Posterior vena cava (tissue), 2 donors: ENCODE measurements at places on chromosomes 7 and 10. TPM values are rescaled to one million over a fixed set of nuclear protein-coding genes. Genes with fewer than 3 reads are reported as not detected.

The TSPAN13 gene
- total RNA-seq, result 7.8 TPM

The ZPBP gene
- total RNA-seq, result not detected

The ZNF680 gene
- 22.3 TPM for total RNA-seq

The RP9 gene
- 10.9 TPM for total RNA-seq

The GPRIN2 gene
- not detected for total RNA-seq

The PLEKHS1 gene
- total RNA-seq, result not detected

The PIP gene
- total RNA-seq, result not detected

The PLEKHA8 gene
- total RNA-seq, result 13.0 TPM

DNA sequence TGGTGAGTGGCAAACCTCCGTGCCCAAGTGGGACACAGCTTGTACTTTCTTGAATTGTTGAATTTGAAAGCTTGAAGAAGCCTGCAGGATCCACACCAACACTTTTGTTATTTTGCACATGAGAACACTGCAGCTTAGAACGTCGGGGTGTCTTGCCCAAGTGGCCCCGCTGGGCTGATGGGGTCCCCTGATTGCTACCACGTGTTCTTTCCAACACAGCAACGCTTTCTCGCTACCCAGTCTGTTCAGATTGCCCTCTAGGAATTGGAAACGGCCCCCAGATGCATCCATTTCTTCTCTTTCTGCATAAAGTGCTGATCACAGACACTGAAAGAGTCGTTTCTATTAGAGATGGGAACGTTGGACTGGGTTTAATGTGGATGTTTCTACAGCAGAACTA, 268.5 kb downstream of the ADARB2 start:
- no peak for DNase-seq

GRCh38 chr7:128178611-128179010, 62.5 kb upstream of the LEP start:
- DNase-seq, result no peak

DNA sequence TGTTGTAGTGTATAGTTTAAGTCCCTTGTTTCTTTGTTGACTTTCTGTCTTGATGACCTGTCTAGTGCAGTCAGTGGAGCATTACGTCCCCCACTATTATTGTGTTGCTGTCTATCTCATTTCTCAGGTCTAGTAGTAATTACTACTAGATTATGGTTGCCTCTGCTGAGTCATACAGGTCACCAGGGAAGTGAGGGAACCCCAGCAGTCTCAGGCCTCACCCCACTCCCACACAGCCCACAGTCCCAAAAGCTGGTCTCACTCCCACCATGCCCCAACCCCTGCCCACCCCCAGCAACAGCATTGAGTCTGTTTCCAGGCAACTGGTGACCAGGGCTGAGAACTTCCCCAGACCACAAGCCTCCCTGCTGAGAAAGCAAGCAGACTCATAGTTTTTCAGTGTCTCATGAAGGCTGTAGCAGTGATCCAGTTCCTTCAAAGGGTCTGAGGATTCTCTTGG, 88.0 kb downstream of the PLXDC2 start:
- DNase-seq, result no peak

DNA sequence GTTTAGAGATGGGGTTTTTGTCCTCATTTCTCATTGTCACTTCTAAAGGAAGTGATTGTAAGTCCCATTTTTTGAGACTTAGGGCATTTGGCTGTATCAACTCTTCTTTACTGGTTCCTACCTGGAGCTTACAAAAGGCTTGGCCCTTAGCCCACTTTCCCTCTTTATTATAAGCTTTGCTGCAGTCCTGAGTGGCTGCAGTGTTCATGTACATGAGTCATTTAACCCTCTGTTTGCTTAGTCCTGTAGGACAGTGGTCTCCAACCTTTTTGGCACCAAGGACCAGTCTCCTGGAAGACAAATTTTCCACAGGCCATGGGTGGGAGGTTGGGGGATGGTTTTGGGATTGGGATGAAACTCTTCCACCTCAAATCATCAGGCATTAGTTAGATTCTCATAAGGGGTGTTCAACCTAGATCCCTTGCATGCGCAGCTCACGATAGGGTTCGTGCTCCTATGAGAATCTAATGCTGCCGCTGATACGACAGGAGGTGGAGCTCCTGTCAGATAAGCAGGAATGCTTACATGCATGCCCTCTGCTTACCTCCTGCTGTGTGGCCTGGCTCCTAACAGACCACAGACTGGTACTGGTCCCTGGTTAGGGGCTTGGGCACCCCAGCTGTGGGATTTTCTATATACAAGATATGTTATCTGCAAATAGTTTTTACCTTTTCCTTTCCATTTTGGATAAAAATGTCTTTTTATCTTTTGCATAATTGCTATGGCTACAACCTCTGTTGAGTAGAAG, 99.7 kb downstream of the CCSER2 start:
- no peak for DNase-seq

DNA sequence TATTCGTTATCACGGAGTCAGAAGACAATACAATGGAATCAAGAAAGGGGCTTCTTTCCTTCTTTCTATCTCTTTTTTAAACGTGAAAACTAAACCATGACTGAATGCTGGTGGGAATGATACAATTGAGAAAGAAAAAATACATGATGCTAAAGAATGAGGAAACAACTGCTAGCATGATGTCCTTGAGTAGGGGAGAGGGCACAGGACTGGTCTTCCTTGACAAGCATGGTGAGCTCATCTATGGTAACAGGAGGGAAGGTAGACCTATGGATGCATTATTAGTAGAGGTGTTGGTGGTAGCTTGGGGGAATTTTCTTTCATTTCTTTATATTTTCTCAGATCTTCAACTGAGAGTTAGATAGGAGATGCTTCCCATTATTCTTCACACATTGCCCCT, 88.9 kb upstream of the COL1A2 start:
- no peak for DNase-seq

DNA sequence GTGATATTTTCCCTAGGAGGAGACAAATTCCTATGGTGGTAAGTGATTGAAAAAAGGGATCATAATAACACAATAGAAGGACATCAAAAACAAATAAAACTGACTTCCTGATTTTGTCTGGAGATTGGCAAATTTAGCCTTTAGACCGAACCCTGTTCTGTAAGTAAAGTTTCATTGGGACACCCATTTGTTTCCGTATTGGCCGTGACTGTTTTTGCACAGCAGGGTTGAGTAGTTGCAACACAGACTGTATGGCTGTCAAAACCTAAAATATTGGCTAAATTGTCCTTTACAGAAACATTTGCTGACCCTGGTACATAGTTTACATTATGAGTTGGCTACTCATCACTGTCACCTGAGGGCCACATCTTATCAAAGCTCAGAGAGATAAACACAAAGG, 168.6 kb downstream of the PRKCQ start:
- no peak for DNase-seq

DNA sequence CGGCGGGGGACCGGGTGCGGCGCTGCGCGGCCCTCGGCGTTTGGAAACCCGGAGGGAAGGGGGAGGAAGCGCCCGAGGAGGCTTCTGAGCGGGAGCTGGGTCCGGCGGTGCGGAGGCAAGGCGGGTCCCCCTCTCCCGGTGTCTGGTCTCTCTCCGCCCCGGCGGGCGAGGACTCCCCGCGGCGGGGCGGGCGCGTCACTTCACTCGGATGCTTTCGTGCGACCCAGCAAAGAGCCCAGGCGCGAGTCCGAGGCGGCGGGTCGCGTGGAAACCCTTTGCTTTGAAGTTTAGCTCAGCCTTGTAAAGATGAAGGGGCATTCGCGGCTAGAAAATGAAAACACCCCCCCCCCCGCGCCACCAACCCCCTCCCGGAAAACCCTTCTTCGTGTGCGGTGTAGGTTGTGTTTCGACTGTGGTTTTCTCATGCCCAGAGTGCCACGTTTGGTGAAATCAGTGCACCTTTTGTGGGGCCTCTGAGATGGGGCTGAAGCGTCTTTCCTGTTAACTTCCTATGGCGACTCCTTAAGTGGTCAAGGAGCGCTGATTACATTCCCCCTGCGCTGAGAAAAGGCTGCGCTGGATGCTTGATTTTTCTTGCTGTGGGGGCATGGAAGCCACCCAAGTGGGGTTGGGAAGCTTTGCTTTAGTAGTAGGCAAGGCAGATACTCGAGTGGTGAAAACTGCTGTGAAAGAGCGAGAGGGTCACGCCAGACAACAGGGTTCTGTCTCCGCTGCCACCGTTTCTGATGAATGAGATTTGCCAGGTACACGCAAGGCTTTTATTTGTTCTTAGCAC, 876 bp downstream of the GNAI1 start:
- peak; percentile 85 for DNase-seq

- DNase-seq, result no peak
Observed at GRCh38 chr10:91289305-91289704, 68.8 kb downstream of the PCGF5 start.

- DNase-seq, result no peak
Observed at GRCh38 chr10:127739908-127740307, 2.9 kb downstream of the FOXI2 start.

- no peak for DNase-seq
Observed at GRCh38 chr7:18524248-18524647, 28.7 kb downstream of the HDAC9 start.

- no peak for DNase-seq
Observed at GRCh38 chr7:54841772-54842697, 83.0 kb upstream of the SEC61G start.

DNA sequence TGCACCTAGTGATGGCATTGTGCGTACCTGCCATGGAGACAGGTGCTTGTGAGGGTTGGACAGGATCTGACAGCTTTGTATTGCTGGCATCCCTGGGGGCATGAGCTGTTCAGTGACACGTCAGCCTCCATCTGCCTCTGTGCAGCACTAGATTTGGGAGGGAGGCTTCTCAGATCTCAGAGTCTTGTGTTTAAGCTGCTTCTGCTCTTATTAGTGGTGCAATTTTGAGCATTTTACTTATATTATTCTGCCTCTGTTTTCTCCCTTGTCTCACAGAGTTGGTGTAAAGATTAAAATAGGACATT, 5.1 kb downstream of the ARHGAP22 start:
- no peak for DNase-seq

- DNase-seq, result no peak
Observed at GRCh38 chr10:8404721-8405120, 350.2 kb downstream of the GATA3 start.

DNA sequence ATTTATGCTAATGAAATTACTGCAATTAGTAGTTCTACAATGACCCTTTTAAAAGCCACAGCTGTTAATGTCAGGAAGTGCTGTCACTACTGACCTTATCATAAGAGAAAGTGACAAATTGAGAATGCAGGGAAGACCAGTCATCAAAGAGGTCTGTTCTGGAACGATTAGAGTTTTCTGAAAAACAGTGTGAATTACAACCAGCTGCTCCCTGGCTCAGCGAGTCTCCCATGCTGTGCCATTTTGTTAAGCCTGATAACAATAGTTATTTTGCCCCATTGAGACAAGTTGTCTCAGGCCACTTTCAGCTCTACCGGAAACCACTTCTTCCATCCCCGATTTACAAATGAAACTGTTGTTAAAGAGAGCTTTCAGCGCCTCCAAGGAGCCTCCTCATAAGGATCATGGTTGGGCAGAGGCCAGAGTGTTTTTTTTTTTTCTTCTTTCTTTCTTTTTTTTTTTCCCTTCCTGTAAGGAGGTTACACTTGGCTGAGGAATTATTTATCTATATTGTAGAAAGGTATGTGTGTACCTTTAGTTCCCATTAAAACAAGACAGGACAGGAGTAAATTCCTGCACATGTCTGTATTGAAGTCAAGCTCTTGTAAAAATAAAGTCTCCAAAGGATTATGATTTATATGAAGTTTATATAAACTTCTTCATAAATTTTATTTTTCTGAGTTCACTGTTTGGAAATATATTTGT, 173.6 kb downstream of the CDCA7L start:
- DNase-seq, result no peak

DNA sequence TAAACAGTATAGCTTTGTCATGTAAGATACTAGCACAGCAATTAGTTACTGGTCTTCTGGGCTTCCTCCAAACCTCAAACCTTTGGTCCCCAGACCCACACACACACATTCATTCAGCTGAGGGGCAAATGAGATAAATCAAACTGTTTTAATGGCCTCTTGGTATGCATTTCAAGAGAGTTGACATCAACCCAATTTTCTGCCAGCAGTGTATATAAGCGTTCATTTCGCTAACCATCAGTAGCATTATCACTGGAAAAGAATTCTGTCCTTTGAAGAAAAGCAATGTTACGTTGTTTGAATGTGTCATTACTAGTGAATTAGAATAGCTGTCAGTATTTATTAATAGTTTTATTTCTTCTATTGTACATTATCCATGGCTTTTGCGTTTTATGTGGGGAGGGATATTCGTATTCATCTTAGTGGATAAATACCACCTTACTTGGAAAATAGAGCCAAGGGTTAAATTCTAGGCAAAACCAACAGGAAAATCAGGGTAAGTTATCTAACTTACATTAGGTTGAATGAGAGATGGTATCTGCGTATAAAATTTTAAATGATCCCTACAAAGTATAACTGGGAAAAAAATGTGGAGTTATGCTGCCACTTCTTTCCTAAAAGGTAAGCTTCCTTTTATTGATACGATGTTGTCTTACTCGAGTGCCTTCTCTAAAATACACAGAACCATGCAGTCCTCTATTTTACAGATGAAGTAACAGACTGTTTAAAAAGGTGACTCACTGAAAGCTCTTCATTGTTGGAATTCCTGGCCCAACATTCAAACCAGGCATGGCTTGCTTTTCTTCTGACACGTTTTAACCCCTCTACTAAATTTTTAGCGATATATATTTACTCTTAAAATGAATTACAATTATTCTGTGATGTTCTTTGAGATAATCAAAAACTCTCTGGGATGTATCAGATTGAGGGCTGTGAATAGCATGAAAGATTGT, 2.0 kb upstream of the ZMYND11 start:
- no peak for DNase-seq

GRCh38 chr10:49292565-49293207, 6.3 kb upstream of the C10orf71 start:
- no peak for DNase-seq

GRCh38 chr7:75969704-75970498, 24.5 kb downstream of the TMEM120A start:
- no peak for DNase-seq

DNA sequence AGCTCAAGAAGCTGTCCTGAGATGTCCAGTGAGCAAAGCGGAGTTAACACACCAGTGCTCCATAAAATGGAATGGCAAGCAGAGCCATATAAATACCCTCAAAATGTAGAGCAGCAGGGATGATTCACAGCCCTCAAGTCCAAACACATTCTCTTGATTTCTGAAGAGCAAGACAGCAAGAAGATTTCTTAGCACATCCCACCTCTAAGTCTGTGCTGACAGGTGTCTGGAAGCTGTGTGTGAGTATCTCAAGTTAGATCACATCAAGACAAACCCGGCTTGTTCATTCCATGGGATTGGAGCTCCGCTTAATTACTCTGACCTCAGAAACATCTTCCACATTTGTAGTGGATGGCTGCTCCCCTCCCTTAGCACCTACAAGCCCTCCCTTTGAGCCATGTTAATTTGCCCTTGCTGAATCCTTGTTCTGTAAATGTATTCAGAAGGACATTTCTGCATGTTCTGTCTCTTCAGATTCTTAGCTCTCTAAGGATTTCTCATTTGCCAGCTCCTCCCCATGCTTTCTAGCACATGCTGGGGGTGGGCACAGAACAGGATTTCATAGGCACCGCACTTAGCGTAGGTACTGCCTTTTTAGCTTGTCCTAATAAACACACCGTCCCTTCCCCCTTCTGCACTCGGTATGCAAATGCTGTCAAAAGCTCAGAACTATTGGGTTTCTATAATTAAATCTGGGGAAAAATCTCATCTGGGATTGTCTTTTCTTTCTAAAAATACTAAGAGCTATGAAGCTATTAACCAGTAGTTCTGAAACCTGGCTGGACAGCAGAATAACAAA, 112.7 kb downstream of the CPXM2 start:
- no peak for DNase-seq

- DNase-seq, result no peak
Observed at GRCh38 chr10:106919871-106920282, 244.6 kb downstream of the SORCS1 start.

GRCh38 chr7:20862554-20862953, 75.9 kb upstream of the SP8 start:
- no peak for DNase-seq
